ENCODE measurements at places on chromosomes 5 and 9.
A peak's percentile ranks its signal among the peaks of the same experiment; 100 is the strongest.

DNA sequence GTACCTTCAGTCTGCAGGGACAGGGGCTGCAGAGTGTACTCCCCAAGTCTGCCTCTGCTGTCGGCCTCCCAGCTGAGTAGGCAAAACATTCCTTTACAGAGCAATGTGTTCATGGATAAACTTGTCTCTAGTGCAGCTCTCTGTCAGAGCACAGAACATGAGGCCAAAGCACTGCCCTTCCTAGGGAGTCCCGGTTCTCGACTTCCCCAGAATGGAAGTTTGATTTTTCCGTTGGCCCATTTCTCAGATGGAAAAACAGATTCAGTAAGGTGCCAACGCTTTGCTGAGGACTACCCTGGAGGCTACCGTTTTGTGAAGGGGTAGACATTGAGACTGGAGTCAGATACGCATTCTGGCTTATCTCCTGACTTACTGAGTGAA is 422 bp upstream of the TRIM32 start:
- DNase-seq = no peak

- DNase-seq = peak; percentile 28
Observed at GRCh38 chr5:56816546-56817081, 1.3 kb downstream of the MAP3K1 start.

DNA sequence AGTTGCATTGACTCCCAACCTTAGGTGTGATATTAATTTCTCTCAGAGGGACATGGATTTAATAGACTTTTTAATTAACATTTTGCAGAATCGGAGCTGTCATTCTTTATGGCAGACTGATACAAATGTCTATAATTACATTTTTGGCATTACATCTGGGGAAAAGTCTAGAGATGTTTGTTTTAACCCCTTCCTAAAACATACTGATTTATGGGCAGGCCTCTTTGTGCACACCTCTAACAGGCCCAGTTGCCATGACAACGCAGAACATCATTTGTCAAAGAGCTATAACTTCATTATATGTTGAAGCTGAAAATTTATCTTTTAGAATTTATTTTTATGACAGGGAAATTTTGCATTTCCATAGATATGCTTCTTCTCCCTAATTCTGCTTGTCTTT is 158.5 kb downstream of the NTRK2 start:
- no peak for DNase-seq

GRCh38 chr5:62606878-62607277 is 28.3 kb downstream of the LRRC70 start:
- no peak for DNase-seq

GRCh38 chr9:13721481-13722235 is 442.2 kb upstream of the MPDZ start:
- DNase-seq = no peak

GRCh38 chr9:87954230-87954629 is 20.1 kb downstream of the CDK20 start:
- no peak for DNase-seq

DNA sequence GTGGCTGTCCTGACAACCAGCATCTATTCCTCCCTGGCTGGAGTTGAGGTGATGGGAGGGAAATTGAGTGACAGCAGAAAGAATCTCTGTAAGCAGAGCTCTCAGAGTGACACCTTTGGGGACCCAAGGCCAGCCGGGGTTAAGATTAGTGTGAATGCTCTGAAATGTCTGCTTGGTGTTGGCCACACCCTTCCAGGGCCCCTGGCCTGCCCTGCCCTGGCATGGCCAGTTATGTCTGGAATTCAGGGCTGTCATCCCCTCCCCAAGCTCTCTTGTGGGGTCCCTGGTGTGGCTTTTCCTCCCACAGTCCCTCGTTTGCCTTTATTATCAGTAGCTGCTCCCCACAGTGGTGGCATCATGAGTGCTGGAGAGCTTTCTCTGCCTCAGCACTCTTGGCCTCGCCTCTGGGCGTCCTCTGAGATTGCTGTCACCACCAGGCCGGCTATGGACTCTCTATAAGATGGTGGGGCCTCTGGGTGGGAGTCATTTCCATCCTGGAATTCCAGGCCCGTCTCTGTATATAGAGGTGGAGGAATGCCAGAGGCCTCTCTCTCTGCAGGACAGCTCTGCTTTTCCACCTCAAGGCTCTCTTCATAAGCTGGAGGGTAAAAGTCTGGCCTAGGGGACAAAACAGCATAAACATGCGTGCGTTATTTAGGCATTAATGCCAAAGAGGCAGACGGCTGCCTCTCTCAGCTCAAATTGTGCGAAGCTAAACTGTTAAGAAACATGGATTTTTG is 3.6 kb downstream of the TMEM252 start:
- DNase-seq = no peak

GRCh38 chr9:130935648-130936271 is 3.3 kb downstream of the FIBCD1 start:
- DNase-seq = no peak

GRCh38 chr5:155189476-155189875 is 175.9 kb downstream of the KIF4B start:
- no peak for DNase-seq

GRCh38 chr9:79501546-79501945 is 70.2 kb upstream of the TLE4 start:
- DNase-seq = no peak

GRCh38 chr9:14372437-14373335 is 58.7 kb upstream of the NFIB start:
- DNase-seq = no peak

Data from NCI-H1092 treated with DMSO at 0.1 percent for 48 hours (cell line).